ENCODE measurements at places on chromosomes 2 and 18. TPM values are rescaled to one million over a fixed set of nuclear protein-coding genes. Genes with fewer than 3 reads are reported as not detected.

DNA sequence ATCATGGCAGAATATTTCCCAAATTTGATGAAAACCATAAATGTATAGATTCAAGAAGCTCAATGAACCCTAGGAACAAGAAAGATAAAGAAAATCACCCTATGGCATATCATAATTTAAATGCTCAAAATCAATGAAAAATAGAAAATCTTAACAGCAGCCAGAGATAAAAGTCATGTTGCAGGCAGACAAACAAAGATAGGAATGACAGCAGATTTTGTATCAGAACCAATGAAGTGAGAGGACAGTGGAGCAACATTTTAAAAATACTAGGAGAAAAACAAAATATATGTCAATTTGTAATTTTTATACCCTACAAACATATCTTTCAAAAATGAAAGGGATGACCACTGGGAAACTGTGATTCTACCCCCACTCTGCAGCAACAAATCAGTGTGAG is 203.3 kb downstream of the PIEZO2 start:
- no peak for DNase-seq

CYP27C1 gene
- 0.05 TPM for total RNA-seq

DNA sequence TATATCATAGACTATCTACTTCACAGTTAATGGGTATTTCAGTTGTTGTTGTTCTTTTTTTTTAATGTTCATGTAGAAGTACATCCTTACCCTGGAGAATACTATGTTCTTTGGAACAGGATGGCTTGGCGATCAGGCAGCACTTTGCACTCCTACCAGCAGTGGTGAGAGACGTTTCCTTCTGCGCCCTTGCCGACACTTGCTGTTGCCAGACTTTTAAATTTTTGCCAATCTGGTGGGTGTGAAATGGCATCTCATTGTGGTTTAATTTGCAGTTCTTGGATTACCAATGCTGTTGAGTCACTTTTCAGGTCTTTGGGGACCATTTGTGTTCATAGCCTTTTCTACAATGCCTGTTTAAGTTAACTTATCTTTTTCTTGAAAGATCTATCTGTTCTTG is 197.3 kb downstream of the SH3RF3 start:
- DNase-seq, result no peak

- no peak for DNase-seq
Observed at GRCh38 chr18:32550963-32551362, 80.3 kb upstream of the GAREM1 start.

- DNase-seq, result no peak
Observed at GRCh38 chr2:28676152-28676835, 75.3 kb upstream of the PPP1CB start.

DNA sequence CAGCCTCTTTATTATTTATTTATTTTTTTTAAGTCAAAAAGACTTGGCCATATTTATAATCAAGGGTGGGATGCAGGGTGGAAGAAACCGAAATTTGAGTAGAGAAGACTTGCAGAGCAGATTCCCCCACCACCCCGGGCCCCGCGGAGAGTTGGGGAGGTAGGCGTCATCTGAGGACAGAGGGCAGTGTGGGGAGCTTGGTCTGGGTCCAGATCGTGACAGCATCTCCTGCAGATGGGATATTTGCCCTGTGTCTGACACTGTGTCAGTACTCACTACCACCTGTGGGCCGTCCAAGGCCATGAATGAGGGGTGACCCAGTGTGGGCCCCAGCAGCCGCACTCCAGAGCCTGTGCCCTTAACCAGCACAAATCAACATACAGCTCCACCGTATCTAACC is 10.5 kb upstream of the PRELID3A start:
- DNase-seq, result no peak

DNA sequence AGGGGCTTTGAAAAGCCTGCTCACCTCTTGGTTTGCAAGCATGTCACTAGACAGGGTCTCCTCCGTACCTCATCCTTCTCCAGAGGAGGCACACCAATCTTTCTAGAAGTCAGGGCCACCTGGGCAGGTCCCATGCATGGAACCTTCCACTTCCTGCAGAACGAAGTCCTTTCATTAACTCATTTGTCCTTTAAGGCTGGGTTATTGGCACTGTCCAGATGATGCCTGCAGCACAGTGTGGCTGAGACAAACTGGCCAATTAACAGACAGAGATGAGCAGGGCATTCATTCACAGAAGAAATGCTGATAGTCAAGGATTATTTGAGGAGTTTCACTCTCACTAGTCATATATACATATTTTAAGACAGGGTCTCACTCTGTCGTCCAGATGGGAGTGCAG is 245.3 kb downstream of the TFCP2L1 start:
- DNase-seq, result no peak

DNA sequence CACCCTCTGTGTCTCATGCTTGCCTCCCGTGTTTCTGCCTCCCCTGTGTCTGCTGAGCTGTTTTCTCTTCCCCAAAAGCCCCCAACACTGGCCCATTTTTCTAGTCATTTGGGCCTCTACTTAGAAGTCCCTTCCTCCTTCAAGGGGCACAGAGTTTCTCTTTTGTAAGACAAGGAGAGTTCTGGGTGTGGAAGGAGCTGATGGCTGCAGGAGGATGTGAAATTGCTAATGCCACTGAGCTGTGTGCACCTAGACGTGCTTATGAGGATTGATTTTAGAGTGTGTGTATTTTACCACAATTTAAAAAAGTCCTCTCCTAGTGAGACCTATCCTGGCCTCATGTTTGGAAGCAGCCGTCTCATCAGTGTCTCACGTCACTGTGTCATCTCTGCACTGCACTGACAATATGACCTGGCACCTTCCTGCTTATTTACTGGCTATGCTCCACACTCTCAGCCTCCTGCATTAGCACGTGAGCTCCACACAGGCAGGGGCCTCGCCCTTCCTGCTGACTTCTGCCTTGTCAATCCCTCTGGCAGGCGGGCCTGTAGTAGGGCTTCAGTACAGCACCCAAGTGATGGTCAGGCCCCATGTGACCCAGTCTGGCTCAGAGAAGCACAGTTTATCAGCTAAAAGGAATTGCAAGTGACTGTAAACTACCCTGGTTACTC is 8.0 kb upstream of the MBP start:
- peak; percentile 77 for DNase-seq

DNA sequence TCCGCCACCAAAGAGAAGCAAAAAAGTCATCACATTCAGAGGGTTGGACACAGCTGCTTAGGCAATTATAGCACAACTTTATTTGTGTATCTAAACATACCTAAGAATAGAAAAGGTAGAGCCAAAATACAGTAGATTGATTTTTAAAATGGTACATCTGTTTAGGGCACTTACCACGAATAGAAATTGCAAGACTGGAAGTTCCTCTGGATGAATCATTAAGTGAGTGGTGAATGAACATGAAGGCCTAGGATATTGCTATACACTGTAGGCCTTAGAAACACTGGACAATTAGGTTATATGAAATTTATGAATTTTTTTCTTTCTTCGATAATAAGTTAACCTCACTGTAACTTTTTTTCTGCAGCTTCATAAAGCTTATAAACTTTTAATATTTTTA is 687.0 kb downstream of the BCL11A start:
- no peak for DNase-seq

DNA sequence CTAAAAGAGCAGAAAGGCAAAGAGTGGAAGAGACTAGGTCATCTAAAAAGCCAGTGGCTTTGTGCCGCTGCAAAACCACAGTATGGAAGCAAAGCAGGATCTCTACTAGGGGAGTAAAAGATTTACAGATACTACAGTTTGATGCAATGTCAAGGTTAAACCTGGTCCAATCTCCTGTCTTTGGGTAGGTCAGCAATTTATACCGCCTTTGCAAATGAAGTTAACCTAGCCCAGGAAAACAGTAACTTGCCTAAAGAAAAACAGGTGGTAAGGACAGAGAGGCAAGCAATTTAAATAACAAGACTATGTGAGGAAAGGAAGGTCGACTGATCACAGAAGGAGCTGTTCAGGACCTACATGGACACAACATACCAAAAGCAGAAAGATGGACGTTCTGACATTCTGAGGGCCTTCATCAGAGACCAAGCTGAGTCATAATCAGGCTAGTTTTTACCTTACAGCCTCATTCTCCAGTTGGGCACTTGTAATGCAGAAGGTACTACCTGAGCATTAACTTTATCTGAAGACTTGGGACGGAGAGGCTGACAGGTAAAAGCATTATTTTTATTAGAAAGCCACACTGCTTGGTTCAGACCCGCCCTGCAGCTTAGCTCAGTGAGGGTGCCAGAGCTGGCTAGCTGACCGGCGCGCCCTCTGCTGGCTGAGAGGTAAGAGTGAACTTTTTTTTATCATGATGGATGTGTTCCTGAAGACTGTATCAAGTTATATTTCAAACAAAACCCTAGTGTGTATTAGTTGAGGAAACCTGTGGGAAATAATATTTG is 15.9 kb downstream of the CDKL4 start:
- peak; percentile 75 for DNase-seq

DNA sequence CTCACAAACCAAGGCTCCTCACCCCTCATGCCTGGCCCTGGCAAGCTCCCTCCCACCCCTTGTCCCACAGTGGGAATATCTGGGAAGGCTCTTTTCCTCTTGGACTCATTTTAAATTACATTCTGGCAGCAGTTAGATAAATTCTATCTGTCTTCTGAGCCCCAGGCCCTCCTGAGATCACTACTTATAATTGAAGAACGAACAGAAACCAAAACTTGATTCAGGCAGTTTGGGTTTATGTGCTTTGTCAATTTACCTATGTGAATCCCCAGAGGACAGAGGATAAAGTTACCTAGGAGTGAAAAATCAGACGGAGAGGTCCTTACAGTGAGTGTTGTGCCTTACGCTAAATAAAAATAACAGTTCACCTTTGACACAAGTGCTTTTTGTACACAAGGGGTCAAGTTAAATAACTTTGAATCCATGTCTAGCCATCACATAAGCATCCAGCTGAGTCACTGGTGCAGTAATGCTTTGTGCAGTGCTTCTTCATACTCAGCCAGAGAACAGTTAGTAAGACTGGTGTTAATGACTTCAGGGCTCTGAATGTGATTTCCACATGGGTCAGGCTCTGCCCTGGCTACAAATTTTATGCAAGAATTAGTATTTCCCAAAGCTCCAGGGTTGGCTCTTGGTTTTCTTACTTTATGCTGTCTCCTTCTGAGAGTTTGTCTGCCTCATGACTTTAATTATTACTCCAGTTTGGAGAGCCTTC is 329.3 kb downstream of the INSIG2 start:
- no peak for DNase-seq

FBXO15 gene
- total RNA-seq, result 0.58 TPM

GRCh38 chr2:159939946-159940345 is 122.5 kb downstream of the PLA2R1 start:
- DNase-seq, result no peak

- DNase-seq, result no peak
Observed at GRCh38 chr2:55391155-55391554, 28.5 kb downstream of the CCDC88A start.

GRCh38 chr2:20544153-20544747 is 97.4 kb downstream of the RHOB start:
- DNase-seq, result no peak

IL1R2 gene
- 12.0 TPM for total RNA-seq

DNA sequence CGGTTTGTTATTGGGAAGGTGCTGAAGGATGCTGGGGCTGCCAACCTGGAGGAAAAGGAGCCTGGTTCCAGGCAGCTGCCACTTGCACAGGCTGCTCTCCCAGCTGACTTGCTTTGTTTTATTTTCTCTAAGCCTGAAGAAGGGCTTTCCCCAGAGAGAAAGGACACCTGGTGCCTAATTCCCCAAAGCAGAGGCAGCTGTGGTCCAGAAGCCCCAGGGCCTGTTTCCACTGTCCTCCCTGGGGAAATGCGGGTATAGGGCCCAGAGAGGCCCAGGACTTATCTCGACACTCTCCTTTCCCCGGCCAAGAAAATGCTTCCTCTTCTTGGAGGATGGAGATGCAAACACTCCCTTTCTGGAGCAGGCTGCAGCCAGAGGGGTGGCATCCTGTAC is 30.1 kb downstream of the INO80C start:
- DNase-seq, result no peak

Measured in left lobe of liver (tissue), 2 donors.